ENCODE measurements at places on chromosomes 7 and 10.
A peak's percentile ranks its signal among the peaks of the same experiment; 100 is the strongest.

DNA sequence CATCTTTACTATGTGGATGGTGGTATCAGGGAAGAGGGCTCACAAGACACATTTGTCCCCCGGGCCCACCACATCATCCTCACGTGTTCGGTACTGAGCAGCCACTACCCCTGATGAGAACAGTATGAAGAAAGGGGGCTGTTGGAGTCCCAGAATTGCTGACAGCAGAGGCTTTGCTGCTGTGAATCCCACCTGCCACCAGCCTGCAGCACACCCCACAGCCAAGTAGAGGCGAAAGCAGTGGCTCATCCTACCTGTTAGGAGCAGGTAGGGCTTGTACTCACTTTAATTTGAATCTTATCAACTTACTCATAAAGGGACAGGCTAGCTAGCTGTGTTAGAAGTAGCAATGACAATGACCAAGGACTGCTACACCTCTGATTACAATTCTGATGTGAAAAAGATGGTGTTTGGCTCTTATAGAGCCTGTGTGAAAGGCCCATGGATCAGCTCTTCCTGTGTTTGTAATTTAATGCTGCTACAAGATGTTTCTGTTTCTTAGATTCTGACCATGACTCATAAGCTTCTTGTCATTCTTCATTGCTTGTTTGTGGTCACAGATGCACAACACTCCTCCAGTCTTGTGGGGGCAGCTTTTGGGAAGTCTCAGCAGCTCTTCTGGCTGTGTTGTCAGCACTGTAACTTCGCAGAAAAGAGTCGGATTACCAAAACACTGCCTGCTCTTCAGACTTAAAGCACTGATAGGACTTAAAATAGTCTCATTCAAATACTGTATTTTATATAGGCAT is 9.1 kb upstream of the CSGALNACT2 start:
- no peak for DNase-seq

DNA sequence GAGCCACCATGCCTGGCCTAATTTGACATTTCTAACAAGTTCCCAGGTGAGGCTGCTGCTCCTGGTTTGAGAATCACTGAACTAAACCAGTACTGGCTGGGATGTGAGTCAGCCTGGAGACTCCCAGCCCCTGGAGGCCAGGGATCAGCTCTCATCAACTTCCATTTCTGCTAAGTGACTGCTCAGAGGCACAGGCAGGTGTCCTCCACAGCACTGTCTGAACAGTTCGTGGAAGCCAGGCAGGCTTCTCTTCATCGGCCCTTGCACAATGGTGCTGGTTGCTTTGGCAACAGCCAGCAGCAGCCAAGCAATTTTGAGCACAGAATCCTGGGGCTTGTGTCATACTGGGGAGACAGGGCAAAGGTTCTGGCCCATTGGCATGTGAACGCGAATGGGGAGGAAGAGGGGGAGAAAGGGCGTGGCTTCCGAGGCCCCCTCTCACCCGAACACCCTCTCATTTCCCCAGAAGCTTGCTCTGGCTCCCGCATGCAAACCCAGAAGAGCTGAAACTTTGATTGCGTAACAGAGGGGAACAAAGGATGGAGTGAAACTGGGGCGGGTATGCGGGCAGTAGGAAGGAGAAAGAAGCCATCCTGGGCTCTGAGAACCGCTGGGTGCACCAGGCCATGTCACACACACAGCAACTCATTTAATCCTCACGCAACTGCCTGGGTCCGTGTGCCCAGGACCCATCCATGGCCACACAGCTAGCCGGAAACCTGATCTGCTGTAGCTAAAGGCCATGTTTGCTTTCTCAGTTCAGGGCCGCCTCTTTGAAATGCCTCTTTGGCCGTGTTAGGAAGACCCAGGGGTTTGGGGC is 9.0 kb upstream of the POR start:
- no peak for DNase-seq

DNA sequence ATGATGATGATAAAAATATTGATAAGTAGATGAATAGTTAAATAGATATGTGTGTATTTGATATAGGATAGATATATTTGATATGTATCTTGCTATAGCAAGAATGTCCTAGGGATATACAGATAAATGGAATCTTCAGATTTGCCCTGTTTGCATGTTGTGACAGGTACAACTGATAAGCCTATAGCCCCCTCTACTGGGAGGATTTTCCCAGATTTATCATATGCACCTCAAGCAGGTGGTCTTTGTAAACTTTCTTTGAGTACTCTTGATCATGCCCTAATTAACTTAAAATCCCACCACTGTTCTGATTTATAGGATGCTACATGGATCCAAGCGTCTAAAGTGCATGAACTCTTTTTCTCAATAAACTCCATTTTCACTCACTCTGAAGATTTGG is 1050.7 kb downstream of the SORCS3 start:
- DNase-seq, result peak; percentile 13

DNA sequence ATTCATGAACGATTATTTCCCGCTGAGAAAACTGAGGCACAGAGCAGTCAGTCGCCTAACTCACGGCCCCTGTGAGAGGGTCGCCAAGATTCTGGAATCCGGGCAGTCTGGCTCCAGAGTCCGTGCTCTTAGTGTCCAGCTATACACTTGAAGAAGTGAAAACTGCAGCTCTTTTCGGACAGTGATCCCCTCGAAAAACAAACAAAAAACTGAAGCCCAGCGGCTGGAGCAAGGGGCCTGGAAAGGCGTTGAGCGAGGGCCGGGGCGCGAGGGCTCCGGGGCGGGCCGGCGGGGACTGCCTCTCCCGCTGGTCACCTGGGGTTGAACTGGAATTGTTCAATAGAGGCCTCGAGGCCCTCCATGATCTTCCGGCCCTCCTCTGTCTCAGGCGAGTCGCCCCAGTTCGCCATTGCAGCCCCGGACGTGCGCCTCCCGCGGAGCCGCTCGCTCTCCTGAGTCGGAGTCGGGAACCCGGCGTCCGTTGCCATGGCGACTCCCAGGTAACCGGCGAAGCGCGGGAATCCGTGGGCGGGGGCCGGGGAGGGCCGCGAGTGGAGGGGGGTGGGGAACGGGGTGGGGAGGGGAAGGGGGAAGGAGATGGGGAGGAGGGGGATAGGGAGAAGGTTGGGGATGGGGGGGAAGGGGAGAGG is 881 bp downstream of the C10orf67 start:
- no peak for DNase-seq

DNA sequence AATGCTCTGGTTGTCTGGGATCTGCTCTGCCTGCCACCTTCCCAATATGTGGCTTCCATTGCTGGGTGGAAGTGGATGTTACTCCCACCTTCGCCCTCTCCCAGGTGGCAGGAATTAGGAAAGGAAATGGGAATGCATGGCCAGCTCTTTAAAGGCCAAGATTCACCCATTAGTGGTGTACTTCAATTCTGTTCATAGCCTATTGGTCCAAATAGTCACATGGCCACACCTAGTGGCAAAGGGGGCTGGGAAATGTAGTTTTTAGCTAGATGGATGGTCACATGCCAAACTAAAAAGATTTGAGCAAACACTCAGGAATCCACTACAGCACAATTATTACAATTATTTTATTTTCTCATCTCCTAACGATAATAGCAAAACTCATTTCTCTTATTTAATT is 135.1 kb downstream of the NPY start:
- DNase-seq, result no peak

DNA sequence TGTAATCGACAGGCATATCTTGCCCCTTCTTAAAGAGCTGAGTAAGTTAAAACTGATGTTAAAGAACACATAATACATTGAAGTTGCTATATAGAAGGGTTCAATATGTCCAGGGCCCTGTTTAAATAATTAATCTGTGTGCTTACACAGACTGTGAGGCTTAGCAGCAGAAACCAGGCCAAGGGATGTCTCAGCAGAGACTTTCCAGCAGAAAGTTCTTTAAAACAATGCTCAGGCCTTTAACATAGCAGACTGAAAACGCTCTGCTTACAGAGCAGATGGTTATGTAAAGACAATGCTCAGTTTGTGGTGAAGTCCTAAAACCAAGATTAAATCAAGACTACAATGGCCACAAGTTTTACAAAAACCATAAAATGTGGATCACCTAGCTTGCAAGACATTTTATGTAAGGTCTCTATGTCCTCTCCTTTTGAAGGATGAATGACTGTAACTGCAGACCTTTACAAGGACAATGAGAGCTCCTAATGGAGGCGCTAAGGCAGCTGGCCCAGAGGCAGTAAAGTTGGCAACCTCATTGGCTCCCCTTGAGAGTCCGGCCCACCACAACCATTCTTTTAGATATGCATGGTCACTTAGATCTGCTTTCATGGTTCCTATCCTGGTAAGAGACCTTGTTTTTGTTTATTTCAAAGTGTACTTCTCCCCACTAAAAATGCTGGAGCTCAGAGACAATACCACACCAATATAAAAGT is 56.3 kb downstream of the FZD1 start:
- no peak for DNase-seq

- DNase-seq, result no peak
Observed at GRCh38 chr10:67587771-67588170, 108.2 kb downstream of the CTNNA3 start.

DNA sequence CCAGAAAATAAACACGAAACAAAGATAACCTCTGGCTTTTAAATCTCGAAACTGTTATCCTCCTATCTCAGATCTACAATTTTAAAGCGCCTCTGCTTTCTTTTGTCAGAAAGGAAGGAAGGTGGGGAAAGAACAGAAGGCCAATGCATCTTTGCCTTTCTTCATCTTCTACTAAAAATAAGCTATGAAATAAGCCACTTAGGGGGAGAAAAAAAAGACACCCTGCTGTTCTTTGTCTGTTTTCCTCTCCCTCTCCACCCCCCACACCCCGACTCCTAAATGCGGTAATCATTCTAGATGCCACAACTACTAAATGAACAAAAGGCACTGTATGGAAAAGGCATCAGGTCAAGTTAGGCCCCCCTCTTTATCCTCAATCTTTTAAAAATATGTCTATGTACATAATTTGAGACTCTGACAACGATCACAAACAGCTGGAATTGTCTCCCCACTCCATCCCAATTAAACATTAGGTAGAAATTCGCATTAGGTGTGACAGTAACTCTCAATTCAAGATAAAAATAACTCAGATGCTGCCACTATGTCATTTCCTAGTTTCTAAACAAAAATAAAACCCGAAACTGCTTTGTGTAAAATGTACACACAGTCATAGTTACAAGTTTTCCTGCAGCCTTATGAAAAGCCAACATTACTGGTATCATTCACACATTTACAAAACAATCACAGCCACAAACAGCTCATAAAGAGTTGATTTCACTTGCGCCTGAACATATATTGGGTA is 2.4 kb downstream of the UBE2H start:
- DNase-seq, result peak; percentile 22

GRCh38 chr10:6565588-6565987 is 14.5 kb downstream of the PRKCQ start:
- no peak for DNase-seq

GRCh38 chr7:40793132-40793531 is 658.3 kb downstream of the SUGCT start:
- no peak for DNase-seq

- DNase-seq, result no peak
Observed at GRCh38 chr10:35270100-35270499, 66.2 kb upstream of the CCNY start.

GRCh38 chr7:18583305-18583704 is 87.8 kb downstream of the HDAC9 start:
- DNase-seq, result no peak

DNA sequence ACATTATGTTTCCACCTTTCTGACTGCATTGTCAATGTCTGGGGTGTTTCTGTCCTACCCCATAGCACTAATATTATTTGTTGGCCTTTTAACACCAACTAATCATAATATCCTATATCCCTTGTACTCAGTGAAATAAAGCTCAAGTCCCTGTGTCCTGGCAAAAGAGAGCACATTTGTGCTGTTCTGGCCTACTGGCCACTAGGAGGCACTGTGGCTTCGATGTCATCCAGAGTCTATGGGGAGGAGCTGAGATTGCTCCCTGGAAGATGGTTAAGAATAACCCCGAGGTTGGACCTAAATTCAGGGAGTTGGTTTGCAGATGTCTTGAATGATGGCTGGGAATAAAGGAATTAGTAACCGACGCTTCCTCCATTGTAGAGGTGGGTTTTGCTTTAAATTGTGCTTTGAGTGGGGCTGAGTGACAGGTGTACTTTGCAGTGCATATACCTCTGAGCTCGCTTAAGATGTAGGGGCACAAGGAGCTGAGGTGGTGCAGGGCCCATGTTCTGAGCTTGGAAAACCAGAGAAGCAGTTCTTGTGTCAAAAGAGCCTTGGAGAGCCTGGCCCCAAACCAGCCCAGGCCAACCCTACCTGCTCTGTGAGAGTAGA is 191.2 kb upstream of the PRSS1 start:
- DNase-seq, result no peak

DNA sequence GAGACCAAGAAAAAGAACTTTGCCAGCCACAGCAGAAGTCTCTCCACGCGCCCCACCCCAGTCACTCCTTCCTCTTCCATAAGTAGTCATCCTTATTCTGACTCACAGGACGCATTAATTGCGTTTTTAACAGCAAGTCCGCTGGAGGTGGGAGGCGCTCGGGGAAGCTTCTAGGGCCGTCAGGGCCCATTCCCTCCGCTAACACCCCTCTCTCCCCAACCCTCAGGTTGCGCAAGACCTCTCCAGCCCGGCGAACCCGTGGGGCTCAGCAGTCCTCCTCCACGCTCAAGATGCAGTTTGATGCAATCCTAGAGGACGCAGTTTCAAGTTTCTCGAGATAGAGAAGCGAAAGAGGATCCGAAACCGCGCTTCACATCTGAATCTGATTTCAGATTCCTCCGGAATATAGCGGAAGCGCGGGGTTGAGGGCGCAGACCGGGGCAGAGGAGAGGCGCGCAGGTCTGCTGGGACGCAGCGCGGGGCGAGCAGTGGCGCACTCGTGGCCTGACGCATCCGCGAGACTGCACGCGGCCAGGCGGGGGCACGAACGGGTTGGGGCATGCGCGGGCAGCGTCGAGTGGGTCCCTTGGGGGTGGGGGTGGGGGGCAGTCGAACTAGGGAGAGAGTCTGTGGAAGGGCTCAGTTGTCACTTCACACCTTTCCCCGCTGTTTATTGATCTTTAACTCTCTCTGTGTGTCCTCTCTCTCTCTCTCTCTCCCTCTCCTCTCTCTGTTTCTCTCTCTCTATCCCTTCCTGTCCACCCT is 37.8 kb upstream of the PSAP start:
- DNase-seq, result peak; percentile 53

DNA sequence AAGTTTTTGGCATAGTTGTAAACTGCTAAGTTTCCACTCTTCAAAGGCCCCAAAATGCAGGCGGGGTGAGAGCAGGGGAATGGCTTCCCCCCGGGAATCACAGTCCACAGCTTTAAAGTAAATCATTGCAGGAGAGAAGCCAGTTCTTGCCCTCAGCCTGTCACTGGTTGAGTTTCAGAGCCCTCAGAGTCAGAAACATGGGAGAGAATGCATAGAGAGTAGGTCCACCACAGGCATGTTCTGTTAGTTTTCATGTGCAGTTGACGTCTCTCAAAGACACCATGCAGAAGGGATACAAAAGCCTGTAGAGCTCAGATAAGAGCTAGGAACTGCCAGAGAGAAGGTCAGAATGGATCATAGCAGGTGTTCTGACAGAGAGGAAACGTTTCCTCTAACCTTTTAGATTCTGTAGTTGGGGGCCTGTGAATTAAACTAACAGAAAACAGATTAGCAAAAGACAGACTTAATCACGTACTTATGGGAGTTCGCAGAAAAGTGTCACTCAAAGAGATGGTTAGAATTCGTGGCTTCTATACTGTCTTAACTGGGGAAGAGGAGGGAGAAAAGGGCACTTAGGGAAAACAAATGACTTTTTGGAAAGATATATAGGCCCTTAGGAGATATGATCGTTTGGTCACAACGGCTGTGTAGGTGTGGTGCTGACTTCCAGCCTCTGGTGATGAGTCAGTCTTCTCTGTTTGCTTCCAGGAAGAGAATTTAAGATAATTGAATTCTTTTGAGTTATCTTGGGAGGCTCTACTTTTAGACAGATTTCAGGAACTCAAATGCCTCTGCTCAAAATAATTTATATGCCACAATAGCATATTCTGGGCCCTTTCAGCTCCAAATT is 48.0 kb upstream of the MSRB2 start:
- DNase-seq, result no peak

GRCh38 chr10:23516530-23516929 is 77.7 kb downstream of the OTUD1 start:
- DNase-seq, result peak; percentile 55
